Right atrium auricular region (tissue), 2 donors: ENCODE measurements at places on chromosomes 2 and 18.
A peak's percentile ranks its signal among the peaks of the same experiment; 100 is the strongest.

GRCh38 chr2:105377871-105378270, 21.0 kb downstream of the FHL2 start:
- H3K27ac ChIP-seq, result no peak overlapping the region
- peaks cover 90% of the 10 kb centered on the region for H3K4me1 ChIP-seq
- H3K36me3 ChIP-seq, result peaks cover 20% of the 10 kb centered on the region
- no peaks in the 10 kb centered on the region for H3K27me3 ChIP-seq

DNA sequence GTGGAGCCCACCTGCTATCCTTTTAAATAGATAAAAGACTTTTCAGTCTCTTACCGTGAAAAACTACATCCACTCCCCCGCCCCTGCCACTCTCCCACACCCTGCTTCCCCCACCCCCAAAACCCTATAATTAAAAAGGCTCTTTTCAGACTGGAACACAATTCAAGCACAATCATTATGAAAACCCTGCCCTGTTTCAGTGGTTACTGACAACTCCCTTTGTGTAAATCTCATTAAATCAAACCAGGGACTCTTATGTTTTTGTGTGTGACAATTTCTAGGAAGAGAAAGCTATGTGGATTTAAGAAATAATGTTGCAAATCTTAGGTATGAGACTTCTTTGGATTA, 21.0 kb upstream of the ZNF532 start:
- DNase-seq, result no peak
- H3K4me3 ChIP-seq, result no peak overlapping the region
- H3K4me1 ChIP-seq, result no peaks in the 10 kb centered on the region
- no peaks in the 10 kb centered on the region for H3K36me3 ChIP-seq
- H3K27me3 ChIP-seq, result no peaks in the 10 kb centered on the region
- peak overlapping the region; percentile 59 for H3K27ac ChIP-seq

DNA sequence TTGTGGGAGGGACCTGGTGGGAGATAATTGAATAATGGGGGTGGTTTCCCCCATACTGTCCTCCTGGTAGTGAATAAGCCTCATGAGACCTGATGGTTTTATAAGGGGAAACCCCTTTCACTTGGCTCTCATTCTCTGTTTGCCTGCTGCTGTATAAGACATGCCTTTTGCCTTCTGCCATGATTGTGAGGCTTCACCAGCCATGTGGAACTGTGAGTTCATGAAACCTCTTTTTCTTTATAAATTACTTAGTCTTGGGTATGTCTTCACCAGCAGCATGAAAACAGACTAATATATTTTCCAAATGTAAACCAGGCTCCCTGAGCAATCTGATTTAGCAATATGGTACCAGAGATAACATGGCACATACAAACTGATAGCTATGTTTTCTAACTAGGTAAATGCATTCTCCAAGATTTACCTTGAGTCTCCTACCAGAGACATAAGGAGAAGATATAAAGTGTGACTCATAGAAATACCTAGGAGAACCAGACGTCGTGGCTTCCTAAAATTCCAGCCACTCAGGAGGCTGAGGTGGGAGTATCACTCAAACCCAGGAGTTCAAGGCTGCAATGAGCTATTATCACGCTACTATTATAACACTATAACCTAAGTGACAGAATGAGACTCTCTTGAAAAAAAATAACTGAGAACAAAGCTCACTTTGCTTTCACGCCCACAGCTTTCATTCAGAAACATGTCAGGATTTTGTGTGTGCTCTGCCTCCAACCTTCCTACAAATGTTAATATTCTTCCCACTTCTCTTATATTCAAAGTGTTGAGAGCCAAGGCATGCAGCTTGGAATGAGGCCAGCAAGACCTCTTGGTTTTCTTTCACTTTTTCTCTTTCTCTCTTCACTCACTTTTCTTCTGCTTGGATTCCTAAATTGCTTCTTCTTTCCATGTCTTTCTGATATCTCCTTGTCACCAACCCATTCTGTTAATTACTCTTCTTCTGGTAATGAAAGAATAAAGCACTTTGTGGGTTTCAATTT, 263.9 kb upstream of the UBE2E3 start:
- no peaks in the 10 kb centered on the region for H3K4me1 ChIP-seq
- H3K4me3 ChIP-seq, result no peak overlapping the region
- no peaks in the 10 kb centered on the region for H3K36me3 ChIP-seq
- DNase-seq, result no peak
- H3K27me3 ChIP-seq, result no peaks in the 10 kb centered on the region

DNA sequence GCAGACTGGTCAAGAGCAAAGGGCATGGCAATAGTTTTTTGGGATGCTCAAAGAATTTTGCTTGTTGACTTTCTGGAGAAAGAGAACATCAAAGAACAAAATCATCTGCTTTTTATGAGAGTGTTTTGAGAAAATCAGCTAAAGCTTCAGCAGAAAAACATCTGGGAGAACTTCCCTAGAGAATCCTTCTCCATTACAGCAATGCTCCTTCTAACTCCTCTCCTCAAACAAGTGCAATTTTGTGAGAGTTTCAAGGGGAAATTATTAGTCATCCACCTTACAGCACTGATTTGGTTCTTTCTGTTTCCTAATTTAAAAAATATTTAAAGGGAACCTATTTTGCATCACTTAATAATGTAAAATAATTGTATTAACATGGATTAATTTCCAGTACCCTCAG, 226.9 kb upstream of the NXPH2 start:
- H3K27me3 ChIP-seq, result no peaks in the 10 kb centered on the region
- H3K4me3 ChIP-seq, result no peak overlapping the region
- DNase-seq, result no peak

DNA sequence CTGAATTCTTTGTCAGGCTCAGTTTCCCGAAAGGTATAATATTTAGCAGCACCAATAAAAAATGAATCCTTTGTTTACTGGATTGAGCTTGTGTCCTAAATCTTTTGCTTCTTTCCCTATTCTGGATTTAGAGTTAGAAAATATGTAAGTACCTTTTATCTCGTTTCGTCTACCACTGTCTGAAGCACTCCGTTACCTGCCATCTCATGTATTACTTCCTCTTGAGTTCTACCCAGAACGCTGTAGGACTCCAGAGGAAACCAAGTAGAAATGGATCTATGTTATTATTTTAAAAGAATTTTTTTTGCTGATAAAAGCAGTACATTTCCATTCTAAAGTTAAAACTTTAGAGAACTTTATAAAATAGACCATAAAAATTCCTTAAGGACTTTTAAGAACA, 13.5 kb downstream of the ANKRD12 start:
- no peak overlapping the region for H3K27ac ChIP-seq
- H3K27me3 ChIP-seq, result no peaks in the 10 kb centered on the region
- H3K4me3 ChIP-seq, result no peak overlapping the region
- H3K4me1 ChIP-seq, result peaks cover 54% of the 10 kb centered on the region
- H3K36me3 ChIP-seq, result no peaks in the 10 kb centered on the region

DNA sequence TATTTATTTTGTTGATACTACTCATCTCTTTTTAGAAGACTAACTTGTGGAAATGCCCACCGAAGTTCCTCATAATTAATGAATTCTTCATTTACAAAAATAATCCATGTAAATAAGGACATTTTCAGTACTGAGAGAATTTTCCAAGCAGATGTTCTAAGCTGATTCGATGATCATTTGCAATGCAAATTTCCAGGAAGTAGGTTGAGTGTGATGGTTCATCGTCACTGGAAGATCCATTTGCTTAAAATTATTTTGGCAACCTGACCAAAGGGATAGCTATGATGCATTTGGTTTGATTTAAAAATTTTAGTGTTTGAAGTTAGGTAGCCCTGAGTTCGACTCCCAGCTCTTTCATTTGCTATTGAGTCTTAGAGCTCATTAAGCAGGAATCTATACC, 257.3 kb upstream of the RASGRP3 start:
- peaks cover 46% of the 10 kb centered on the region for H3K4me1 ChIP-seq
- peak overlapping the region; percentile 35 for H3K27ac ChIP-seq
- DNase-seq, result no peak
- no peaks in the 10 kb centered on the region for H3K27me3 ChIP-seq

DNA sequence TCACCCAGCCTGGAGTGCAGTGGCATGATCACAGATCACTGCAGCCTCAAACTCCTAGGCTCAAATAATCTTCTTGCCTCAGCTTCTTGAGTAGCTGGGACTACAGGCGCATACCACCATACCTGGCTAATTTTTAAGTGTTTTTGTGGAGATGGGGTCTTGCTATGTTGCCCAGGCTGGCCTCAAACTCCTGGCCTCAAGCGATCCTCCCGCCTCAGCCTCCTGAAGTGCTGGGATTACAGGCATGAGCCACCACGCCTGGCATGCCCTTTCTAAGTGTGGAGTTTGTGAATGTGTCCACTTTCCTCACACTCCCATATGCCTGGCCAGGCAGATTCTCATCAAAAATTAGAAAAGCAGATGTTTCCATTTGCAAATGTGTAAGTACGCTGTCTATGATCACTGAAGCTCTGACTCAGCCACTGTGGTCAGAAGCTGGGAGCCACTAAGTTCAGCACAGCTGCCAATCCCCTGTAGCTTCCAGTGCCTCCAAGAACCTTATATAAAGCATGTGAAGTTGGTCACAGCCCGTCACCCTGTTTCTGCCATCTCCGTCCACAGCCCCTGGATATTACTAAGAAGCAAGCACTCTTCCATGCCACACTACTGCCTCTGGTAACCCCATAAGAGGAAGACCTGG, 155.4 kb downstream of the FAM210A start:
- no peak for DNase-seq
- H3K4me3 ChIP-seq, result no peak overlapping the region
- no peaks in the 10 kb centered on the region for H3K27me3 ChIP-seq
- H3K27ac ChIP-seq, result no peak overlapping the region

DNA sequence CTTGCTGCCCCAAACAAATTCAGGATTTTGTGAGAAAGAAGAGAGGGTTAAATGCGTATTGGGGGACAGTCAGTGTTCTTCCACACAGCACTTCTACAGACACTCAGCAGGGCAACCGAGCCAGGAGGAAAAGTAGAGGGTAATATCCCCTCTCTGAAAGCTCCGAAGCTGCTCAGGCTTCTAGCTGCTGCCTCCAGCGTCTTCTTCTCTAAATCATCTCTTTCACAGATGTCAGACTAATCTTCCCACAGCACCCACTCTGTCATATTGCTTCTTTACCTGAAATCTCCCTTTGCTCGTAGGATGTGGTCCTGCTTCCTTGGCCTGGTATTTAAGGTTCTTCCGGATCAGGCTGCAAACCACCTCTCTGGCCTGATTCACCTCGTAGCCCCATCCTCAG, 117.6 kb upstream of the HAAO start:
- no peak overlapping the region for H3K27ac ChIP-seq
- H3K27me3 ChIP-seq, result no peaks in the 10 kb centered on the region
- H3K4me3 ChIP-seq, result no peak overlapping the region
- peaks cover 58% of the 10 kb centered on the region for H3K4me1 ChIP-seq
- no peaks in the 10 kb centered on the region for H3K36me3 ChIP-seq

- no peak for DNase-seq
- H3K36me3 ChIP-seq, result no peaks in the 10 kb centered on the region
- H3K27me3 ChIP-seq, result no peaks in the 10 kb centered on the region
- no peak overlapping the region for H3K27ac ChIP-seq
Observed at GRCh38 chr18:45554389-45554737, 60.9 kb upstream of the SLC14A2 start.

- H3K36me3 ChIP-seq, result no peaks in the 10 kb centered on the region
- H3K27me3 ChIP-seq, result no peaks in the 10 kb centered on the region
- DNase-seq, result no peak
- H3K4me1 ChIP-seq, result peaks cover 43% of the 10 kb centered on the region
- no peak overlapping the region for H3K4me3 ChIP-seq
Observed at GRCh38 chr2:31294196-31294595, 60.2 kb downstream of the EHD3 start.
